ENCODE measurements at places on chromosomes 5 and 9. TPM values are rescaled to one million over a fixed set of nuclear protein-coding genes. Genes with fewer than 3 reads are reported as not detected.

Gene AGXT2
- total RNA-seq: not detected

Gene CREBRF
- 5.4 TPM for total RNA-seq

Gene KIAA1958
- 8.2 TPM for total RNA-seq

Gene C5orf52
- not detected for total RNA-seq

Gene ENTREP1
- not detected for total RNA-seq

Gene TOR4A
- 4.8 TPM for total RNA-seq

Gene PRDM9
- total RNA-seq: not detected

Gene SUB1
- 474 TPM for total RNA-seq

Gene PCDHB14
- total RNA-seq: not detected

Gene C6
- total RNA-seq: not detected

Gene FOXB2
- total RNA-seq: not detected

Gene SLC24A2
- total RNA-seq: not detected

Gene MARCOL
- not detected for total RNA-seq

Gene NMUR2
- not detected for total RNA-seq

Gene LNPEP
- 38.6 TPM for total RNA-seq

Gene SLC34A1
- not detected for total RNA-seq

Gene TMC1
- total RNA-seq: not detected

Gene TMOD1
- total RNA-seq: 1.2 TPM

Gene SLC6A18
- total RNA-seq: not detected

Gene ACTBL2
- total RNA-seq: not detected

Gene STPG3
- not detected for total RNA-seq

Gene FOXD4L4
- 0.11 TPM for total RNA-seq

Gene GNA14
- not detected for total RNA-seq

Gene NUTM2G
- not detected for total RNA-seq

Gene NREP
- total RNA-seq: 7.7 TPM

Gene FREM1
- not detected for total RNA-seq

Gene KIF20A
- total RNA-seq: 35.8 TPM

Gene MYOT
- not detected for total RNA-seq

Gene DMXL1
- total RNA-seq: 21.9 TPM

Gene PDCD1LG2
- total RNA-seq: 0.25 TPM

Gene DNLZ
- total RNA-seq: 31.8 TPM

Gene SAXO1
- total RNA-seq: 0.23 TPM

Gene EQTN
- not detected for total RNA-seq

Gene PPP3R2
- not detected for total RNA-seq

Gene IFNA21
- total RNA-seq: not detected

Gene SOX30
- total RNA-seq: 0.15 TPM

Gene NXNL2
- total RNA-seq: not detected

Gene RASEF
- not detected for total RNA-seq

Gene PRRC2B
- 134 TPM for total RNA-seq

Gene CDH6
- total RNA-seq: not detected

Gene LCN9
- not detected for total RNA-seq

Data from activated CD8-positive, alpha-beta memory T cell treated with anti-CD3 and anti-CD28 coated beads for 36 hours (primary cell).